ENCODE measurements at places on chromosomes 12 and 14. TPM values are rescaled to one million over a fixed set of nuclear protein-coding genes. Genes with fewer than 3 reads are reported as not detected.

The SMOC1 gene
- not detected for total RNA-seq

The TCL1B gene
- total RNA-seq, result not detected

The NTS gene
- total RNA-seq, result not detected

The LRCOL1 gene
- not detected for total RNA-seq

The PPFIA2 gene
- not detected for total RNA-seq

The CIROP gene
- total RNA-seq, result not detected

The RTL1 gene
- total RNA-seq, result not detected

The CLECL1 gene
- total RNA-seq, result not detected

The DPY19L2 gene
- total RNA-seq, result 4.7 TPM

The OR4L1 gene
- not detected for total RNA-seq

The NR1H4 gene
- not detected for total RNA-seq

The APOLD1 gene
- 2.4 TPM for total RNA-seq

The PLEKHH1 gene
- 1.2 TPM for total RNA-seq

The GPR137C gene
- total RNA-seq, result 0.39 TPM

The C14orf180 gene
- total RNA-seq, result not detected

The SLC6A12 gene
- not detected for total RNA-seq
